Activated T-cell treated with anti-CD3 and anti-CD28 coated beads for 24 hours (primary cell): ENCODE measurements at places on chromosomes 1 and 21.

DNA sequence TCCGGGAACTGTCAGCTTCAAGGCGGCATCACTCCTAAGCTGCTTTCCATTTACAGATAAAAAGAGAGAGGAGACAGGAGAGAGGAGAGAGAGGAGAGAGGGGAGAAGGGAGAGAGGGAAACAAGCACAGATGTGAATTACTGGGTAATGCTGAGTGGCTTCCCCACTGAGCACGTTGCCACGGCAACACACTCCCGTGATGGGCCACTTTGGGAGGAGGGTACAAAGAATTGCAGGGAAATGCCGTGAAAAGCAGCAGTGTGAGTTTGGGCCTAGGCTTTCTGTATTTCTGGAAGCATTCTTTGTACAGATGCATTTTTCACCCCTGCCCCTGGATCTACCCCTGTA lies 128.0 kb upstream of the IRF2BP2 start:
- no peak for DNase-seq

GRCh38 chr1:226600254-226600653 lies 51.7 kb downstream of the STUM start:
- no peak for DNase-seq

DNA sequence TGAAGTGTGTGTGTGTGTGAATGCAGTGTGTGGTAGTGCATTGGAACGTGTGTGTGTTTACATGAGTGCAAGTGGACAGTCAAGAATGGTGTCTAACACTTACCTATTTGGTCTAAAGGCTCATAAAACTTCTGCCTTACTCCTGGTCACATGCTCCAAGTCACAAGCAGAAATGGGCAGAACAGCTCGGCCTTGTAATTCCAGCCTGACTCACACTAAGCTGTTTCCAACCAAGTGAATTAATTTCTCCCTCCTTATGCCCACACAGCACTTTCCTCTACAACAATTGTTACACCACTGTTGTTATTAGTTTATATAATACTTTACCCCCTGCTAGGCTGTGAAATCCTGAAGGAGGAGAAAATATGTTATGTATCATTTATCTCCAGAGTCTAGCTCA lies 43.8 kb downstream of the DDR2 start:
- DNase-seq: no peak

- DNase-seq: no peak
Observed at GRCh38 chr1:60670302-60670701, 412.1 kb upstream of the NFIA start.

- no peak for DNase-seq
Observed at GRCh38 chr1:151504252-151504651, 6.9 kb upstream of the CGN start.

DNA sequence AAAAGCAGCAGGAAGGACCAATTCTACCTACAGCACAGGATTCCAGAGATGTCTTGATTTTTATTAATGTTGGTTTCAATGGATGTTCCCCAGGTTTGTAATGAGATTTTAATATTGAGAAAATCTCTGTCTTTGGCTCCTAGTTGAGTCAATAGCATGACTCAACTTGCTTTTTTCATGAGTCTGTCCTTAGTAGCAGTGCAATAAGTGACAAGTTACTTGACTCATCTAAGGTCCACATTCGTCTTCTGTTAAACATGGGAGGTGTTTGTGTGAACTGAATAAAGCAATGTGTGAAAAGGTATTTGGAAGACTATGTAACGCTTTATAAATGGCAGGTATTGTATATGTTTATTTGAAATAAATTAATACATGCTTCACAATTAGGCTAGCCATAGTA lies 645.0 kb upstream of the PTBP2 start:
- no peak for DNase-seq

- no peak for DNase-seq
Observed at GRCh38 chr1:55947446-55947845, 631.9 kb downstream of the PLPP3 start.
